AG09319 (cell line): ENCODE measurements at places on chromosomes 6 and 20.

DNA sequence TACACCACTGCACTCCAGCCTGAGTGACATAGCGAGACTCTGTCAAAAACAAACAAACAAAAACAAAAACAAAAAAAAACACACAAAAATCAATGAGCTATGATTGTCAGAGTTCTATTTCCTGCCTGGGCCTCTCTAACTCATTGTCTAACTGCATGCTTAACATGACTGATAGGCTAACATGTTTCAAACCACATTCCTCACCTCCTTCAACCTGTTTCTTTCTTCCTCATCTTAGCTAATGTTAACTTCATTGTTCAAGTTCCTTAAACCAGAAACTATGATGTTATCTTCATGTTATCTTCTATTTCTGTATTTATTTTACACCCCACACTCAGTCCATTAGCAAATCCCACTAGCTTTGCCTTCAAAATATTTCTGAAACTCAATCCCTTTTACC is 41.5 kb downstream of the BEND6 start:
- DNase-seq = no peak

DNA sequence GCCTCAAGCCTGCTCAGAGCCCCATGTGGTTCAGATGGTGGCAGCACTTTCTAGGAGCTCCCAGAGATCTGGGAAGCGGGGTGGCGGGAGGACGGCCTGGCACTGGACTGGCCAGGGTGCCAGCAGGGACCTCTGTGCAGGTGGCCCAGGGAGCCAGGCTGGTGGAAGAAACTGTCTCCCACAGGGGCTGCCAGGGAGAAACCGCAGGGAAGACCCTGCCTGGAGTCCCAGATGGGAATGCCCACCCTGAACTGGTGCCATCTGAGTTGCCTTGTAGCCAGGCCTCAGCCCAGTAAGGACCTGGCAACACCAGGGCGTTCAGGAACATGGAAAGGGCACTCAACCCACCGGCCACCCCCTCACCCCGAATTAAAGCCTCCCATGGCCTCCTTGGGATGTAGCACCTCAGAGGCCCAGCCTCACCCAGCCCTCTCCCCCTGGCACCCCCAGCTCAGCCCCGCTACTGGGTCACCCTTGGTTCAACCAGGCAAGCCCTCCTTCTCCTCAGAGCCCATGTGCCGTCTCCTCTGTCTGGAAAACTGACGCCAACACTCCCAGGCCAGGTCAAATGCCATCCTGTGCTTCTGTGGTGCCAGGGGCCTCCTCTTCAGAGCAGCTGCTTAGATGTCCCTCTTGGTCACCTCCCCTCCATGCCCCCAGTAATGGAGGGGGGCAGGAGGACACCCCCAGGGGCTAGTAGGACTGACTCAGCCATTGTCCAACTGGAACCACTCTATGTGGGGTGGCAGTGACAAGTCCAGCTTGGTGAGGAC is 5.9 kb upstream of the C20orf144 start:
- no peak for DNase-seq

DNA sequence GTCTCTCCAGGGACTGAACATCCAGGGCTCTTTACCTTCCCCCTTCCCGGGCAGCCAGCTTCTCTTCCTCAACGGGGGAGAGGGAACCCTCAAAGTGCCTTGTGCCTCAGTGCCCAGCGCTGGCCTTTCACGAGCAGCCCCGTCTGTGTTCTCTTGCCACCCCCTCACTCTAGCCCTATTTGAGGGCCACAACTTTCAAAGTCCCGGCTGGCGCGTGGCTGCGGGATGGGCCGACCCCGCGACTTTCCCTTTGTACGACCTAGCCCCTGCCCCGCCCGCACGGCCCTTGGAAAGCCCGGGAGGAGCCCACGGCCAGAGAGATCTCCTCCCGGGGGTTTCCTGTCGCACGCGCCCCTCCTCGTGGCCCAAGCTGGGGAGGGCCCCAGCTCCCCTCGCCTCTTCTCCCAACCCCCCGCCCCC is 559 bp downstream of the SCRT2 start:
- DNase-seq = no peak

DNA sequence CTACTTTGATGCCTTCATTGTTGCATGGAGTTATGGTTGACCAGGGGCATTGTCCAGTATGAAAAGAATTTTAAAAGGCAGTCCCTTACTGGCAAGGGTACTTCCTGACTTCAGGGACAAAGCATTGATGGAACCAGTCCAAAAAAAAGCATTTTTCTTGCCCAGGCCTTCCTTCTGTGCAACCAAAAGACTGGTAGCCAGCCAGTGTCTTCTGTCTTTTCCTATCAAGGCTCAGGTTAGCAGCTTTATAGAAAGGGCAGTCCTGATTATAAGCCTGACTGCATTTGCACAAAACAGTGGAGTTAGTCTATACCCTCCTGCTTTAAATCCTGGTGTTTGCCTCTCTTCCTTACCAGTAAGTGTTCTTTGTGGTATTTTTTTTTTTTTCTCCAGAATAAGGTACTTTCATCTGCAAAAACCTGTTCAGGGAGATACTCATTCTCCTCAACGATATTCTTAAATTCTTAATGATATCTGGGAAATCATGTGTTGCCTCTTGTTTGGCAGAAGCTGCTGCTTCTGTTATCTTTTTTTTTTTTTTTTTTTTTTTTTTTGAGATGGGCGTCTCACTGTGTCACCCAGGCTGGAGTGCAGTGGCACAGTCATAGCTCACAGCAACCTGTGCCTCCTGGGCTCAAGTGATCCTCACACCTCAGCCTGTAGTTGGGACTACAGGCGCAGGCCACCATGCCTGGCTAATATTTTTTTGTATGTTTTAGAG is 33.9 kb downstream of the SCAF8 start:
- DNase-seq = no peak

GRCh38 chr6:135938576-135939207 is 87.2 kb downstream of the PDE7B start:
- DNase-seq = peak; percentile 11

DNA sequence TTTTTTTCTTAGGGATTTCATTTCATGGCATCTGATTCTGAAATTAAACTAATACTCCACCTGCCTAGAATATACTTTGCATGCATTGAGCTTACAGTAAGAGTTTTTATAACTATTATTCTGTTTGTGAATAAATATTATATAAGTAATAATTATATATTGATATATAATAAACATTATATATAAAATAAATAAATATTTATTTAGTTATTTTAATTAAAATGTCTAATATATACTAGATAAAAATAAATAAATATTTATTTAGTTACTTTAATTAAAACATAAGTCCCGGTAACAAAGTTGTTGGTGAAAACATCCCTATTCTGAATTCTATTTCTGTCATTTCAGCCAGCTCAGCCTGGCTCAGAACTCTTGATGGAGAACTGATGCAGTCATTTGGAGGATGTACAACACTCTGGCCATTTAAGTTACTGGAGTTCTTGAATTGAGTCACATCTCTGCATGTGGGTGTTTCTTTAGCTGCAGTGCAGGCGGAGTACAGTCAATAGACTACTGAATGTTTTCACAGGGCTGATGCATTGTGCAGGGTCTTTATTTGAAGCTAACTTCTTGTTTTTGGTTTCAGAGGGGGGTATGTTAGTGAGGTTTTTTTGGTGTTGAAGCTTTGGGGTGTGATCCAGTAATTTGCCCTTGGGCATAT is 508.9 kb upstream of the ADGRB3 start:
- DNase-seq = no peak

GRCh38 chr6:78605909-78606446 is 261.4 kb upstream of the IRAK1BP1 start:
- no peak for DNase-seq

DNA sequence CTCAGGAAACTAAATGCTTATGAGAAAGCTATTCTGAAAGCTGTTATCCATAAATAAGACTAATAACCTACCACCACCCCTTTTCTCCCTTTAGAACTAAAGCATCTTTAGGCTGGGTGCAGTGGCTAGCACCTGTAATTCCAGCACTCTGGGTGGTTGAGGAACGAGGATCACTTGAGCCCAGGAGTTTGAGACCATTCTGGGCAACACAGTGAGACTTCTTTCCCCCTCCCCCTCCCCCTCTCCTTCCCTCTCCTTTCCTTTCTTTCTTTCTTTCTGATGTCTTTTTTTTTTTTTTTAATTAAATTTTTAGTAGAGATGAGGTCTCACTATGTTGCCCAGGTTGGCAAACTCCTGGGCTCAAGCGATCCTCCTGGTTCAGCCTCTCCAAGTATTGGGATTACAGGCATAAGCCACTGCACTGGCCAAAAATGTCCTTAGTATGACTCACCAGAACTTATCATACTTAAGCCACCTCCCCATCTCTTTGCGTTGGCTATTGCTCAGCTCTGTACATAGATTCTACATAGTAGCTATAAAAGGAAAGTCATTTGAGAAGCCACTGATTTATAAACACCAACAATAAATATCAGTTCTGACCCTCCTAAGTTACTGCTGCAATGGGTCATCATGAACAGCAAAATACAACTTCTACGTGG is 54.8 kb upstream of the SPDEF start:
- peak; percentile 29 for DNase-seq

DNA sequence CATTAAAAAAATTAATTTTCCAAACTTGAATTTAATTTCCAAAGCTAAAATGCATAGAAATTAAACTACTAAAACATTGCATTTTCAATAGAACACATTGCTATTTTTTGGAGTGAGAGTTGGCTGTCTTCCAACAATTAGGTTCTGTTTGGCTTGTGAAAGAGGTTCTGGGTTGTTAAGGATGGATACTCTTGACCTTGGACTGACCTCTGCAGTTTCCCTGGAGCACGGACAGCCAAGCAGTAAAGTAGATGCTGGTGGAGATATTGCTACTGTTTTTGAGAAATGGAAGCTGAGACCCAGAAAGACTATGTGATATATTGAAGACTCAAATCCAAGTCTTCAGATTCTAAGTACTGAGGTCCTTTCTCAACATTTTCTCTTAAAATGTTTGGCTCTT is 95.9 kb upstream of the CHD6 start:
- DNase-seq = no peak

DNA sequence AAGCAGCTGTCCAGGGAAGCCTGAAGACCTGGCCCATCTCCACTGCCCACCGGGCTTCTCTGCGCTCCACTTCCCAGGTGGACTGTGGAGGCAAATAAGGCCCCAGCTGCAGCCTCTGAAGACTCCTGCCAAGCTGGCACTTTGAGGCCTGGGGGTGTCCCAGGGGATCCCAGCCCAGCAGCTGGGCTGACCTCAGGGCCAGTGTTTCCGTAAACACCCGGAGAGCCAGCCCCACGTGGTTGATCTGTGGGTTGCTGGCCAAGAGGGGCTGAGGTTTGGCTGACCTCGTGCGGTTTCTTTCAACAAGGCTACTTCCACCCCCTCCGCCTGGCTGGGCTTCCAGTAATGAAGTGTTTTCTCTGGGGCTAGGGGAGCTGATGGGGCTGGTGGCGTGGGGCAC is 12.4 kb upstream of the CCN5 start:
- peak; percentile 89 for DNase-seq

DNA sequence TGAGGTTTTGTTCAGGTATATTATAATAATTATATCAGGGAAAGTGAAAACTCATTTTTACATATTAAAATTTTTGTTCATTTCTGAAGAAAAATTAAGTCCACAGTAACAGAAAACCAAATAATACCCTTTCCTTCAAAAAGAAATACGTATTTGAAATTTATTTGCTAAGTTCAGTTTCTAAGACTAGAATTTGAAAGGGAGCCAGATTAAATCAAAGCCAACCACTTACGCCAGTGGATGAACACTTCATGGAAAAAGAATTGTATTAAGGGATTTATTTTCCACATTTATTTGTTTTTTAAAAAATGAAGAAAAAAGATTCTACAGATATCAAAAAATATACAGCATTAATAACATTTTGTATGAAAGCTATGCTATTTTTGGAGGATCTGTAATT is 654.4 kb downstream of the EYS start:
- no peak for DNase-seq

GRCh38 chr6:160101277-160102205 is 20.1 kb upstream of the SLC22A1 start:
- DNase-seq = no peak

DNA sequence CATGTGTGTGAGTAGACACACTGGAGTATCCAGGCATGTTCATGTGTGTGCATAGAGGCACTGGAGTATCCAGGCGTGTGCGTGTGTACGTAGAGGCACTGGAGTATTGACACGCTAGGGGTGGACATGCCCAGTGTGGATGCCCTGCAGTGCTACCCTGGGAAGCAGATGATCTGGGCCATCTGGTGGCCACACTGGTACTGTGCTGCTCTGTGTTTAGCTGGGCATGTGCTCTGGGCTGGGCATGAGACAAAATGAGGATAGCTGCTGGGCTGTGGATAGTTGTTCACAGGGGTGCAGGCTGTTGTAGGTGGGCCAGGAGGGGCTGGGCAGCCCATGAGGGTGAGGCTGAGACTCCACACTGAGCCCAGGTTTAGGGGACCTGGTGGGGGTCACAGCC is 24.0 kb upstream of the NPBWR2 start:
- no peak for DNase-seq

DNA sequence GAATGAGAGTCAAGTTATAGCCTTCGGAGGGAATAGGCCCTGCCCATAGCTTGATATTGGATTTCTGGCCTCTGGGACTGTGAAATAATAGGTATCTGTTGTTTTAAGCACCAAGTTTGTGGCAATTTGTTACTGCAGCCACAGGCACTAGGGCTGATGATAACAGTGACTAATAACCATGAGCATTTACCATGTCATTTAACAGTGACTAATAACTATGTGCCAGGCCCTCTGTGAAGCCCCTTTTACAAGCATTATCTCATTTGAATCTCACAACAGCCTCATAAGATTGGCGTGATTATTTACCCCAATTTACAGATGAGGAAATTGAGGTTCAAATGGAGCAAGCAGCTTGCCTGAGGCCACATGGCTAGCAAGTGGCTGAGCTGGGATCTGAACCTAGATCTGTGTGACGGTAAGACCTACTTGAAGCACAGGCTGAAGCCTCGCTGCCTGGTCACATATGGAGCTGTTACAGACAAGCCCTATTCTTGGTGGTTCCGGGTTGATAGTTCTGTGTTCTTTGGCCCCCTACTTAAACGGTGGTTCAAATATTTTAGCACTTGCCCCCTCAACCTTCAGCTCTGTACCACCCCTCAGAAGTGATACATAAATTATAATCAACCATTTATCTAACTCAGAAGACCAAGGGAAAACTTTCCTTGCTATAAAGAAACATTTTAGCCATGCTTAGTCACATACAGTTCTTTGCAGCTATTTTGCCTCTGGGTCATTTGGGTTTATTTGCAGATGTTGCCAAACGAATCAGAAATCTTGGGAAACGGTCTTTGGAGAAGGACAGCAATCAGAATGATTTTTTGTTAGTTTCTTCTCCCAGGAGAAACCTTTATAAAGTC is 98.3 kb downstream of the ELOVL5 start:
- no peak for DNase-seq

GRCh38 chr6:77883851-77884250 is 231.0 kb downstream of the MEI4 start:
- DNase-seq = no peak

DNA sequence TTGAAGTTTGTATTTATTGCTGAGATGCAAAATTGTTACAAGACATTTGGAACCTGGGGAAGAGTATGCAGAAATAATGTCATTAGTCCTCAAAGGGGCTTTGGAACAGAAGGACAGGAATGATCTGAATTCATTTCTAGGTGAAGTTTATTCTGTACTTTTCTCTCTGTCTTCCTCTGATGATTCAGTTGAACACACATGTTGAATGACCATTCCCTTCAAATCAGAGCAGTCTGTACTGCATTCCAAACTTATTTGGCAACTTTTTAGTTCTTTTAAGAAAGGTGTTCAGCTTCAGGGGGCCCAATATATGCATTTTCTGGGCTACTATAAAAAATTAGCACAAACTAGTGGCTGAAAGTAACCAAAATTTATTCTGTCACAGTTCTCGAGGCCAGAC is 213.9 kb upstream of the LAMP5 start:
- no peak for DNase-seq

GRCh38 chr6:33018904-33019303 is 9.5 kb upstream of the HLA-DOA start:
- DNase-seq = peak; percentile 3

- DNase-seq = no peak
These were observed 301.8 kb upstream of the ID4 start for GRCh38 chr6:19535351-19535750.
